ENCODE measurements at places on chromosomes 12 and 14.
A peak's percentile ranks its signal among the peaks of the same experiment; 100 is the strongest.

DNA sequence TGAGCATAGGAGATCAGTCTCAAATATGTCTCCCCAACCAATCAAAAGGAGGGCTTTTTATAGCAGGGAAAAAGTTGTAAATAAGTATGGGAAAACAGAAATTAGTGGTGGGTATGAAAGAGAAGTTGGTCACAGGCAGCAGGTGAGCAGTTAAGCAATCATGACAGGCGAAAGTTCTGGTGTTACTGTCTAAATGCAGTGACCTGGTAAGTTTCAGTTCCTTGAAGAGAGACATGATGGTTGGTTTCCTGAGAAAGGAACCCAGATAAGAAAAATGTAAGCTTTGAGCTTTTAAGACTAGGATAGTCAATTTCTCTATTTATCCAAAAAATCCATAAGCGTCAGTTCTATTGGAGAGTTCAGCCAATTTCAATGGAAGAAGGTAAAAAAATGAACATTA is 466.2 kb upstream of the FLRT2 start:
- H3K36me3 ChIP-seq, result no peaks in the 10 kb centered on the region
- H3K27ac ChIP-seq, result no peak overlapping the region
- no peaks in the 10 kb centered on the region for H3K27me3 ChIP-seq
- H3K4me3 ChIP-seq, result no peak overlapping the region

GRCh38 chr14:51846631-51847488 is 13.6 kb upstream of the GNG2 start:
- H3K4me3 ChIP-seq, result no peak overlapping the region
- no peaks in the 10 kb centered on the region for H3K27me3 ChIP-seq

GRCh38 chr12:119182701-119183493 is 4.2 kb downstream of the HSPB8 start:
- DNase-seq, result no peak
- H3K27me3 ChIP-seq, result no peaks in the 10 kb centered on the region
- H3K4me3 ChIP-seq, result no peak overlapping the region
- no peaks in the 10 kb centered on the region for H3K36me3 ChIP-seq
- peaks cover 29% of the 10 kb centered on the region for H3K4me1 ChIP-seq
- H3K27ac ChIP-seq, result no peak overlapping the region

- peaks cover 20% of the 10 kb centered on the region for H3K4me1 ChIP-seq
- DNase-seq, result no peak
- peak overlapping the region; percentile 51 for H3K4me3 ChIP-seq
- H3K27me3 ChIP-seq, result peaks cover 30% of the 10 kb centered on the region
- H3K27ac ChIP-seq, result no peak overlapping the region
- H3K36me3 ChIP-seq, result peaks cover 15% of the 10 kb centered on the region
These were observed 8.7 kb downstream of the SHMT2 start for GRCh38 chr12:57237932-57238853.

DNA sequence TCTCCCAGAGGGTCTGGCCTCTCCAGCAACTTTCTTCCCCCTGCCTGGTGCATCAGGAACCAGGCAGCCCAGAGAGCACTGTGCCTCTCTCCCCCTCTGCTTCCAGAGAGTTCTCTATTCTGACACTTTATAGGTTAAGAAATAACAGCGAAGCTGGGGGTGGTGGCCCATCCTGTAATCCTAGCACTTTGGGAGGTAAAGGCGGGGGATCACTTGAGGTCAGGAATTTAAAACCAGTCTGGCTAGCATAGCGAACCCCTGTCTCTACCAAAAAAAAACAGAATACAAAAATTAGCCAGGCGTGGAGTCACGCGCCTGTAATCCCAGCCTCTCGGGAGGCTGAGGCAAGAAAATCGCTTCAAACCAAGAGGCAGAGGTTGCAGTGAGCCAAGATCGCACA is 58.3 kb downstream of the ESRRB start:
- no peak overlapping the region for H3K27ac ChIP-seq
- H3K4me1 ChIP-seq, result no peaks in the 10 kb centered on the region
- H3K27me3 ChIP-seq, result peaks cover 98% of the 10 kb centered on the region
- H3K36me3 ChIP-seq, result no peaks in the 10 kb centered on the region
- DNase-seq, result no peak

- peaks cover 6% of the 10 kb centered on the region for H3K4me1 ChIP-seq
- H3K27ac ChIP-seq, result no peak overlapping the region
- H3K36me3 ChIP-seq, result no peaks in the 10 kb centered on the region
- H3K4me3 ChIP-seq, result no peak overlapping the region
- DNase-seq, result no peak
- no peaks in the 10 kb centered on the region for H3K27me3 ChIP-seq
These were observed 92.7 kb downstream of the ITPK1 start for GRCh38 chr14:93023039-93023438.

- H3K4me3 ChIP-seq, result no peak overlapping the region
- DNase-seq, result no peak
- H3K4me1 ChIP-seq, result peaks cover 17% of the 10 kb centered on the region
- no peaks in the 10 kb centered on the region for H3K27me3 ChIP-seq
These were observed 70.2 kb downstream of the TSPAN11 start for GRCh38 chr12:30996752-30997151.

GRCh38 chr12:32051511-32052211 is 55.0 kb upstream of the BICD1 start:
- peaks cover 21% of the 10 kb centered on the region for H3K4me1 ChIP-seq
- no peaks in the 10 kb centered on the region for H3K27me3 ChIP-seq
- no peaks in the 10 kb centered on the region for H3K36me3 ChIP-seq
- DNase-seq, result peak; percentile 71
- H3K27ac ChIP-seq, result peak overlapping the region; percentile 71
- H3K4me3 ChIP-seq, result no peak overlapping the region

GRCh38 chr12:116217045-116217735 is 60.3 kb downstream of the MED13L start:
- no peak overlapping the region for H3K4me3 ChIP-seq
- H3K27me3 ChIP-seq, result no peaks in the 10 kb centered on the region
- H3K36me3 ChIP-seq, result no peaks in the 10 kb centered on the region
- H3K27ac ChIP-seq, result no peak overlapping the region
- DNase-seq, result no peak

- H3K27ac ChIP-seq, result no peak overlapping the region
- DNase-seq, result no peak
- H3K4me3 ChIP-seq, result no peak overlapping the region
- peaks cover 24% of the 10 kb centered on the region for H3K4me1 ChIP-seq
- H3K27me3 ChIP-seq, result no peaks in the 10 kb centered on the region
These were observed 322.2 kb upstream of the DIO3 start for GRCh38 chr14:101239065-101239464.

GRCh38 chr14:68981539-68981976 is 2.5 kb upstream of the ACTN1 start:
- H3K36me3 ChIP-seq, result peaks cover 5% of the 10 kb centered on the region
- no peak overlapping the region for H3K4me3 ChIP-seq
- H3K27ac ChIP-seq, result no peak overlapping the region
- H3K27me3 ChIP-seq, result no peaks in the 10 kb centered on the region

DNA sequence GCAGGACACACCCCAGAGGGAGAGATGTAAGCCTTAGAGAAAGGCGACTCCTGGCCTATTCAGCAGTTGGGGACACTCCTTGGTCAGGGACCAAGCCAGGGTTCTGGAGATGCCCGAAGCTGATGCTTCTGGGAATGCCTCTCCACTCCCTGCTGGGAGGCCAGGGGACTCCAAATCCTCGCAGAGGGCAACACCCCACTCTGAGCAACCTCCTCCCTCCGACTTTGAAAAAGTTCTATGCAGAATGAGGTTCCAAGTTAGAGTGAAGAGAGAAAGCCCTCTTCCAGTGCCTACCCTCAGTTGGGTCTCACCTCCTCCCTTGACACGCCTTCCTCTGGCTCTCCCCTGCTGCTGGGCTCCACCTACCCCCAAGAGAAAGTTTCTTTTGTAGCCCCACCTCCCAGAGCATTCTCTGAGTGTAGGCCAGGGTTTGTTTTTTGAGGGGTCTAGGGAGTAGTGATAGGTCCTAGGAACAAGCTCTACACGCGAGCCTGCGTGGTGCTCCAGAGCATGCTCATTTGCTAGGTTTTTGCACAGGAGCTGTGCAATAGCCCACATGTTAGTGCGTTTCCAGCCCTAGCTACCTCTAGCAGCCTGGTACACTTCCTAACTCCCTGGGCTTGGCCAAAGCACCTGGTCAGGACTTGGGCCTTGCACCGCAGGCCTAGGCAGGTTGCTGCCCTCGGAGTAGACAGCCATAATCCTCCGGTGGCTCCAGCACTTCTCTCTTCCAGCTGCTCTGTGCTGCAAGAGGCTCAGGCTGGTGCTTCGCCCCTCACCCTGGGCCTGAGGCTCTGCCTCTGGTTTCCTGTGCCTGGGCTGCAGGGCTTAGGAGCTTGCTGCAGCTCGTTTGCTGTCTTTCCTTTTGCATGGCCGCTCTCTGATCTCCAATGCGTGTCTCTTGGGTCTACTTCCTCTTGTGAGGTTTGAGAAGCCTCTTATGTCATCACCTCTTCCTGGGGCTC is 590 bp upstream of the CEBPE start:
- no peaks in the 10 kb centered on the region for H3K27me3 ChIP-seq
- H3K4me1 ChIP-seq, result peaks cover 17% of the 10 kb centered on the region
- no peaks in the 10 kb centered on the region for H3K36me3 ChIP-seq
- H3K4me3 ChIP-seq, result no peak overlapping the region

- DNase-seq, result no peak
- H3K27me3 ChIP-seq, result no peaks in the 10 kb centered on the region
- H3K27ac ChIP-seq, result no peak overlapping the region
- H3K36me3 ChIP-seq, result no peaks in the 10 kb centered on the region
These were observed 477.2 kb downstream of the DIO2 start for GRCh38 chr14:79734151-79734550.

DNA sequence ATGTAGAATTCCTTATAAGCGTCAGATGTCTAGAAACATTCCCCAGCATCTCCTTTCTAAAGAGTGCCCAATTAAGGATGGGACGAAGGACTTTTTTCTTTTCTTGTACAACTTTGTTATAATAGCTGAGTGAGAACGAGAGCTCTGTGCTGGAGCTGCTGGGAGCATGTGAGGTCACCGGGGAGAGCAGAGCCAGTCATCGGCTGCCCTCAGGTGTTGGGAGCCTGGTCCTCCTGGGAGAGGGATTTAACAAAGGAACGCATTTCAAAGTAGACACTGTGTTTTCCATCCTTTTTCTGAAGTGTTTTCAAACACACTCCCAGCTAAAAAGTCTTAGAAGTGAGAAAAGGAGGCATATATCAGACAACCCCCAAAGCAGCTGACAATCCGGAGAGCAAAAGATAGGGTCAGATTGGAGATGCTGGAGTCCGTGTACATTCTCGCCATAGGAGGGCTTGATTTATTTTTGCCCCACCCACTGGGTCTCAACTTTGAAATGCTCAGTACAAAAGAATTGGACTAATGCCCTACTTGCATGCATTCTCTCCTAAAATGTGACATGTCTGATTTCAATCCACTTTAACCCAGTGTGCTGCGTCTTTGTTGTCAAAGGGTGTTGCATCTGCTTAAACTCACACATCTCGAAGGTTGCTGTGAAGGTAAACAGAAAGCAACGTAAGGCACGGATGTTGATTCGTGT is 50.8 kb upstream of the PIWIL1 start:
- H3K27me3 ChIP-seq, result no peaks in the 10 kb centered on the region
- no peak overlapping the region for H3K27ac ChIP-seq
- H3K4me1 ChIP-seq, result no peaks in the 10 kb centered on the region
- H3K4me3 ChIP-seq, result no peak overlapping the region

DNA sequence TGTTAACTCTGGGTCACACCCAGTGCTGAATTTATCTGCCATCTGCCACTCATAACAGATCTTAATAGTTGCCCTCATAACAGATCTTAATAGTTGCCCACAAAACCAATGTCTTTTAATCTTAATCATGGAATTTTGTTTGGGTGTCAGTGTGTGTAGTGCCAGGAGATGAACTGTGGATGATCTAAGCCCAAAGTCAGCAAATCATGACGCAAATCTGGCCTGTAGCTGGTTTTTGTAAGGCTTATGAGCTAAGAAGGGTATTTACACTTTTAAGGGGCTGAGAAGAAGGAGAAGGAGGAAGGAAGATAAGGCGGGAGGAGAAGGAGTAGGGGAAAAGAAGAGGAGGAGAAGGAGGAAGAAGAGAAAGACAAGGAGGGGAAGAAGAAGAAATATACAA is 10.0 kb upstream of the IL26 start:
- H3K4me3 ChIP-seq, result no peak overlapping the region
- DNase-seq, result no peak
- H3K27me3 ChIP-seq, result no peaks in the 10 kb centered on the region
- no peak overlapping the region for H3K27ac ChIP-seq

- H3K4me3 ChIP-seq, result no peak overlapping the region
- H3K36me3 ChIP-seq, result peaks cover 36% of the 10 kb centered on the region
- H3K27ac ChIP-seq, result peak overlapping the region; percentile 98
These were observed 7.1 kb downstream of the ZFP36L1 start for GRCh38 chr14:68785534-68786490.

DNA sequence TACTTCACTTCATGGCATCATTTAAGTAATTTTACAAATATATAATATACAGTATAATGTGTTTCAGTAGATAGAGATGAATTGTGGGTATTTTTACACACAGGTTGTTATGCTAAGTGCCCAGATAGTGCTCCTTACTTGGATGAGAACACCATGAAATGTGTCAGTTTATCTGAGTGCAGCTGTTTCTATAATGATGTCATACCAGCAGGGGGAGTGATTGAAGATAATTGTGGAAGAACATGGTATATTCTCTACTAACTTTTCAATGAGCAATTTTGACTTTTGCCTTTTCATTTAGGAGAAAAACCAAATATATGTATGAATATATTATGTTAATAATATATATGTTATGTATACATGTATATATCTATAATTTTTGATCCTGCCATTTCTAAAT is 221.6 kb downstream of the LRRK2 start:
- no peaks in the 10 kb centered on the region for H3K4me1 ChIP-seq
- DNase-seq, result no peak
- H3K36me3 ChIP-seq, result no peaks in the 10 kb centered on the region

GRCh38 chr12:104700324-104700723 is 243.6 kb downstream of the CHST11 start:
- H3K27me3 ChIP-seq, result no peaks in the 10 kb centered on the region
- H3K36me3 ChIP-seq, result no peaks in the 10 kb centered on the region
- H3K4me3 ChIP-seq, result no peak overlapping the region
- DNase-seq, result no peak
- no peak overlapping the region for H3K27ac ChIP-seq

GRCh38 chr14:104870368-104871144 is 5.5 kb downstream of the CEP170B start:
- H3K36me3 ChIP-seq, result no peaks in the 10 kb centered on the region
- no peaks in the 10 kb centered on the region for H3K27me3 ChIP-seq
- peaks cover 11% of the 10 kb centered on the region for H3K4me1 ChIP-seq
- no peak overlapping the region for H3K4me3 ChIP-seq

DNA sequence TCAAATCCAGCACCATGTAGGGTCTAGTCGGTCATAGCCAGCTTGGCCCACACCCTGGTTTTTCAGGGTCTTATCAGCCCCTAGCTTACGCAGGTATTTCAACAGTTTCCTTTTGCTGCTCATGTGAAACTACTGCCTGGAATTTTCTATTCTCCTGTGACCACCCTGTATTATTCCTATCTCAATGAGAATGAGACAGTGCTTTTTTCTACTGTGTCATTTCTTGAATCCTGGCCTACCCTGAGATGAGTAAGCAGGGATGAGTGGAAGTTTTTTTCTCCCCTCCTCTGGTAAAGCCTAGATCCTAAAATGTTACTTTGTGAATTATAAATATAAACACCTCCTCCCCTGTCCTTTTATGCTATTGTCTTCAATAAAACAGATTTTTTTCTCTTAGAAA is 62.7 kb upstream of the ARID2 start:
- no peaks in the 10 kb centered on the region for H3K27me3 ChIP-seq
- no peak overlapping the region for H3K27ac ChIP-seq
- H3K4me1 ChIP-seq, result 0 out of 2 replicates have a peak, but pooled peaks cover 5% of the 10 kb centered on the region
- no peak overlapping the region for H3K4me3 ChIP-seq
